Stimulated activated CD8-positive, alpha-beta memory T cell treated with anti-CD3 and anti-CD28 coated beads, Interleukin-7, amount 100 ng/mL, for 1 hour (primary cell): ENCODE measurements at places on chromosomes 3 and 15.

DNA sequence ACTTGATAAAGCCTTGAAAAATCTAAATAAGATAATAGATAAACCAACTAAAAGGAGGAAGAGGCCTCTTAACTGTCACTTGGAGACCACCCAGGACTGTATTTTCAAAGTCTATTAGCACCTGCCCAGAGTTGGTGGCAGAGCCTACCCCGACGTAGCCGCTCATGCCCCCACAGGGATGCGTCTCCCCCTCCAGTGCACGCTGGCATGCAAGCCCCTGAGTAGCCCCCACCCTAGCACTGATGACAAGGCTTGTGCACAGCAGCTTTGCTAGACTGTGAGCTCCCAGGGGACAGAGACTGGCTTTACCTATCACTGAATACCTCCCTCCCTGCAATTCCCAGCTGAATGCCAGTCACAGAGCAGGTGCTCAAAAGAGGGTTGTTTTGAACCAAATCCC, 54.1 kb upstream of the HES1 start:
- DNase-seq: no peak

- no peak for DNase-seq
These were observed 5.6 kb downstream of the FEZF2 start for GRCh38 chr3:62367763-62368195.

GRCh38 chr3:18351823-18352744, 73.1 kb downstream of the SATB1 start:
- DNase-seq: no peak

DNA sequence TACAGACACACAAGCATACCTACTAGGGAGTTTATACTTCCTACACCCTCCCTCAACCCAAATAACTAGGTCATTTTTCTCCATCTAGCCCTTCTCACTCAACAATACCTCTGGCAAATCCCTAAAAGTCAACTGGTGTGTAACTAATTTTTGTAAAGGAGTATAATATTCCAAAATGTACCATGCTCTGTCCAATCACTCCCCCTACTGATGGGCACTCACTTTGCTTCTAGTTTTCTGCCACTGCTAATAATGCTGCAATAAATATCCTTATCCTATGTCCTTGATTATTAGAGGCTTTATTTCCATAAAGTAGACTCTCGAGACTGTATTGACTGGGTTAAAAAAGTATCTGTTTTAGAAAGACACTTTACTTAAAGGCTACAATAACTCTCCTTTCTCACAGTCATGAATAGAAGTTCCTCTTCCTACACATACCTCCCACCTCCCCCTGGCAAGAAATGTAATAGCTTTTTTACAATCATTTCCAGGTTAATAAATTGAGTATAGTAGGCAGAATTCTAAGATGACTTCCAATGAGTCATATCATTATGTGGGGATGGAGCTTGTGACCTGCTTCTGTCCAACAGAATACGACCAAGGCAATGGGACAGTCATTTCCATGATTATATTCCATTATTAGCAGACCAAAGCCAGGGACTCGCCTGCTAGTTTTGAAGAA, 30.0 kb downstream of the SHQ1 start:
- DNase-seq: no peak

- DNase-seq: no peak
These were observed 151.9 kb upstream of the LINGO1 start for GRCh38 chr15:77784361-77785292.

DNA sequence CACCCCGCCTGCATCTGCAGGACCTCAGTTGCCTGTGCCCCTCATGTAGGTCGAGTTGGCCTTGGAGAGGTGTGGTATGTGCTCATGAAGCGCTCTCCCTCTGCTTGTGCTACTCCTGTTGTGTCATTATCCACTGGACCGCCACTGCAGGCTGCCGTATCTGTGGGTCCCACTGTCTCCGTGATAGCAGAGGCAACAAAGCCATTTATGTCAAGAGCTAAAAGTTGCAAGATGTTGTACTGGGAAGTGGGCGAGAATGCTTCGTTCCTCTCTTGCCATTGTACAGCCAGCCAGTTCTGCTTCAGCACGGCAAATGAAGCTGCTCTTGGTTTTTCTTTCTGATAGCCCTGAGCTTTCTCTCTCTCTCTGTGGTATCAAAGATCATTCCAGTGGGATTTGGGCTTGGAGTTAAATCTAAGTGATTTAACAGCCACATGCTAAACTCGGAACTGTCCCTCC, 89.0 kb downstream of the TMEM212 start:
- DNase-seq: no peak

- no peak for DNase-seq
These were observed 15.1 kb downstream of the ABI3BP start for GRCh38 chr3:100978011-100978659.

- no peak for DNase-seq
These were observed 31.9 kb downstream of the RAB8B start for GRCh38 chr15:63221346-63221745.

DNA sequence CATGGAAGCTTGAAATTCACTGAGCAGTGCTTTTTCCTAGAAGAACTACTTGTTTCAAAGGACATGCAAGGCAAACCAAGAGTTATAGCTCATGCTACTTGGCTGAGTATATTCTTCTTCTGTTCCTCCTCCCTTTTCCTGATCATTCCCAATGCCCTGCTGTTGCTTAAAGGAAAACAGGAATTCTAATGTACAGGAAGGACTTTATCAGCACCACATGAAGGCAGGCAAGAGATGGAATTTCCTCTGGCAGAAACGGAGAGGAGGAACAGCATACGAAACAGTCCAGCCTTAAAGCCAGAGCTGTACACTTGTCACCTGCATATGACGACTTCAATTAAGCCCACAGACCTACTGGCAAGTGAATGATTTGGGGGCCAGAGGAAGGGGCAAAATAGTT, 15.7 kb downstream of the MEIS2 start:
- DNase-seq: no peak

DNA sequence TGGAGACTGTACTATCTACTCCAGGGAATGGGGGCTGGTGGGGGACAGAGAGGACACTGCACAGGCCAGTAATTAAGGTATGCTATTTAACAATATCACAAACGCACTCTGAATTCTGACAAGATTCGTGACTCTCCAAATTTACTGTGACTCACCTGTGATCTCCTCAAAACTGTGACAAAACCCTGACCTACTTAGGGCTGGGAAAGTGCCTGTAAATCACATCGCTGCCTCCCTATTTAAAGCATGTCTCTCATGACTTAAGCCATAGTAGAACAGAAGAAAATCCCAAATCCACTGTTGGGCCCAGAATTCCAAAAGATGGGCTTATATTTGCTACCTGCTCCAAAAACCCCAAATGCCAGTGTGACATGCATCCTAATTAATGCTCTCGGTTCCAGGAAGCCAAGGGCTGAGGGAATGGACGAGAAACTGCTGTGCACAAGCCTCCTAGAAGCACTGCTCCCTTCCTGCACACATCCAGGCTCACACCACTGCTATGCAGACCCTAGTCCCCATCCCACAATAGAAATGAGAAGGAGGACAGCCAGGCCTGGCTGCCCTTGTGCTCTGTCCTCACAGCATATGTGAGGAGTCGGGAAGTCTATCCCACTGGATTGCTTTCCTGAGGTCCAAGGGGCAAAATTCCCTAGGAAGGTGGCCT, 187.7 kb upstream of the CHRNA7 start:
- no peak for DNase-seq

DNA sequence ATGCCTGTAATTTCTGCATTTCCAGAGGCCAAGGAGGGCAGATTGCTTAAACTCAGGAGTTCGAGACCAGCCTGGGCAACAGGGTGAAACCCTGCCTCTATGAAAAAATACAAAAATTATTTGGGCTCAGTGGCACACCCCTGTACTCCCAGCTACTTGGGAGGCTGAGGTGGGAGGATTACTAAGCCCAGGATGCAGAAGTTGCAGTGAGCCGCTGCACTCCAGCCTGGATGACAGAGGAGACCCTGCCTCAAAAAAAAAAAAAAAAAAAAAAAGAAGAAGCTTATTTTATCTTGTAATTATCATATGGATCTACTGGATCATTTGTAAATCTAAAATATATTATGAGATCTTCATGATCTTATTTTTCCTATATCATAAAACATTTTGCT, 84.1 kb downstream of the PPCDC start:
- no peak for DNase-seq

DNA sequence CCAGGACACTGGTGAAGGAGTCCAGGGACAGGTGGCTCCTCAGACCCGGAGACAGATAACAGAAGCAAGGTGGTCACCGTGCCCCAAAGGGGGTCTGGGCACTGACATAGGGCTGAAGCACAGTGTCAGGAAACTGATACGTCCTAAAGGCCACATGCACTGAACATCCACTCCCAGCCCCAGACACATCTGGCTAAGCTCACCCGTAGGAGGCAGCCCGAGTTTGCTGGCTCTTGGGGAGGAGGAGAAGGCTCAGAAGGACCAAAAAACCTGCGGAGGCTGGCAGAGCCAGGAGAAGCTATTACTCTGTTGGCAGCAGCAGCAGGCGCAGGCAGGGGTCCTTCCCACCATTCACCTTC, 1.2 kb downstream of the CACNA2D2 start:
- DNase-seq: no peak

GRCh38 chr15:42070976-42071350, 23.4 kb downstream of the PLA2G4D start:
- no peak for DNase-seq

GRCh38 chr3:42098171-42098570, 7.0 kb downstream of the TRAK1 start:
- DNase-seq: no peak

- no peak for DNase-seq
These were observed 172.5 kb downstream of the POTEB3 start for GRCh38 chr15:21267671-21268395.

DNA sequence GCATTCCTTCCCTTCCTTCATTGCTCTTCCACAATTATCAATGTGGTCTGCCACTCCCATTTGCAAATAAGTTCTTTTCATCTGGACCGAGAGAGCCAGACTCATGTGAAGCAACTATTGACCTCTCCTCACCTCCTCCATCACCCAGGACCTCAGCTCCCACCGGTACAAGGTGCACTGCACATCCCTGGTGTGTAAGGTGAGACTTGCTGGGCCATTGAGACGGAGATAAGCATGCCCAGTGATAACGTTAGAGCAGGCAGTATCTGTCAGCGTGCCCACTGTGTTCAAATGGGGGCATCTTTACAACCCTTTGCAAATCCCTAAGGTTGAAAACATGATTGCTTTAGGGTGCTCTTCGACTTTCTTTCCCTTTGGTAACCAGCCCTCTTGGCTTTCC, 154.8 kb downstream of the ADAMTS17 start:
- no peak for DNase-seq

DNA sequence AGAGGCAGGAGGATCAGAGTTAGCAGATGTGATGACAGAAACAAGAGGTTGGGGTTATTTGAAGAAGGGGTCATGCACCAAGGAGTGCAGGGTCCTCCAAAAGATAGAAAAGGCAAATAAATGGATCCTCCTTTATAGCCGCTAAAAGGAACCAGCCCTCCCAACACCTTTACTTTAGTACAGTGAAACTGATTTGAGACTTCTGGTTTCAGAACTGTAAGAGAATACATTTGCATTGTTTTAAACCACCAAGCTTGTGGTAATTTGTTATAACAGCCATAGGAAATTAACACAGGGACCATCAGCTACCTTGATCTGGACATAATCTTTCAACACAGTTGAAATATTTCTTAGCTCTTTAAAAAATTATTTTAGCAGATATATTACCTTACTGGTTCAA, 166.6 kb downstream of the TIGIT start:
- DNase-seq: no peak

GRCh38 chr3:58321791-58322190, 10.9 kb upstream of the PXK start:
- no peak for DNase-seq

DNA sequence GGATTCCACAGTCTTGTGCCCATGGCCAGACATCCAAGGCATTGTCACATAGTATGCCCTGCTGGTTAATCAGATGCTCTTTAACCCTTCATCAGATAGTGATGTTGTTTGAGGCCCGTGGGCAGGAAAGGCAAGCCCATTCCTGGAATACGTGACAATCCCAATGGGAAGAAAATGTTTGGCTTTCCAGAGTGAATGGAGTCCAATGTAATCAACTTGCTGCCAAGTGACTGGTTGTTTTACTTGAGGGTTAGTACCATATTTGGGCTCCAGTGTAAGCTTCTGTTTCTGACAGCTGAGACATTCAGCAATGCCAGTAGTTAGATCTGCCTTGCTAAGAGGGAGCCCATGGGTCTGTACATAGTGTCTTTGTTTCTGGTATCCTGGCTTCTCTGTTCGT, 31.3 kb downstream of the RPL39L start:
- DNase-seq: no peak
